Naive B cell (primary cell): ENCODE measurements at places on chromosomes 3 and 15.

DNA sequence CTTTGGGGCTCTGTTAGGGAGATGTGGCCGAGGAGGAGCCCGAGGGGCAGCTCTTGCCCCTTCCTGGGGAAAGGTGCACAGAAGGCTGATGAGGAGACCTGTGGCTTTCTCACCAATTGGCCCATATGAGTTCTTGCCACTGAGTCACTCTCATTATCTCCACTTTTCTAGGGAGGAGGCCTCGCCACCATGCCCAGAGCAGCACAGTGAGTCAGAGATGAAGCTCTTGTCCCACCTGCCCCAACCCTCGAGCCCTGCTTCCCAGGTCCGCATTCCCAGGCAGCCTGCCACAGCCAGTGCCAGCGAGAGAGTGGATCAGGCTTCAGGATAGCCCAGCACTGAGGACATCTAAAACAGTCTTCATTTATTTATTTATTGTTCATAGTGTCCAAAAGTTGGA, 53.5 kb downstream of the AMOTL2 start:
- DNase-seq = no peak

DNA sequence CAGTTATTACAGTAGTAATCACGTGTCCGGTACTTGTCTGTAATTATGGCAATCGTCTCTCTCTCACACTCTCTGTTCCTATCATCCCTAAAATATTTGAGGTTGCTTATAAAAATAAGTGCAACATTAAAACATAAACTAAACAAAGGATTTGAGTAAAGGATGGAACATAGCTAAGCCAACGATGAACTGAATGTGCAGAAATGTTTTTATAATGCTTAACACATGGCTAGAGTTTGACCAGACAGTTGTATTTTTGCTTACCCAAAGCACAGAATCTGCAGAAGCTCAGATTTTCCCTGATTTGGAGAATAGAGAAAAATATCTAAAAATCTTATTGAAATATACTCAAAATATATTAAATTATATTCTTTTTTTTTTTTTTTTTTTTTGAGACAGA, 1030.9 kb downstream of the NAALADL2 start:
- no peak for DNase-seq

GRCh38 chr3:194057570-194058188, 78.3 kb upstream of the HES1 start:
- DNase-seq = no peak

DNA sequence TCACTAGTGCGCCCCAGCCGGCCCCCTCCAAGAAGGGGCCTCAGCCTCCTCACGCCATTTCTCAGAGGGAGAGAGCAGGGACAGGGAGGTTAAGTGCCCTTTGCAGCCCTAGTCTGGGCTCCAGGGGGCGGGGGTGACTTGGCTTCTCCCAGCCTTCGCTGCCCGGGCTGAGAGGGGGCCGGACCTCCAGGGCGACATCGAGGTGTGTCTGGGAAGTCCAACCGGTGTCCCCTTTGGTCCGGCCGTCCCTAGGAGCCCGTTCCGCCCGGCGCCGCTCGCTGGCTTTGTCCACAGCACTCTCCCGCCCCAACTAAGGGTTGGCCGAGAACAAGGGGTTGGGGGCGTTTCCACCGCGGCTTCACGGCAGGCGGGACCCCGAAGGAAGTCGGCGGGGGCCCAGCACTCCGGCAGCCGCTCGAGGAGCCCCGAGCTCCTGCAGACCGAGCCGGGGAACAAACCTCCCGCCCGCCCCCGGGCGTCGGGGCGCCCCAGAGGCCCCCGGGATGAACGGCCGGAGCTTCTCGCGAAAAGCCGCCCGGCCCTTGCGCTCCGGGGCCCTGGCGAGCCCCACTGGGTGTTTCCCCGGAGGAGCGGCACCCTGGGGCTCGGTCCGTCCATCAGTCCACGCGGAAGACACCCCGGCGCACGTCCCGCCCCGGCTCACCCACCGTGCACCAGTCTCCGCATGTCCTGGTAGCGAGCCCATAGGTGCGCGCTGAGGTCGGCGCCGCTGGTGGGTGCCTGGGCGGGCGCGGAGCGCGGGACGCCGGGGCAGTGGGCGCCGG, 627 bp downstream of the NT5DC2 start:
- DNase-seq = peak; percentile 22

DNA sequence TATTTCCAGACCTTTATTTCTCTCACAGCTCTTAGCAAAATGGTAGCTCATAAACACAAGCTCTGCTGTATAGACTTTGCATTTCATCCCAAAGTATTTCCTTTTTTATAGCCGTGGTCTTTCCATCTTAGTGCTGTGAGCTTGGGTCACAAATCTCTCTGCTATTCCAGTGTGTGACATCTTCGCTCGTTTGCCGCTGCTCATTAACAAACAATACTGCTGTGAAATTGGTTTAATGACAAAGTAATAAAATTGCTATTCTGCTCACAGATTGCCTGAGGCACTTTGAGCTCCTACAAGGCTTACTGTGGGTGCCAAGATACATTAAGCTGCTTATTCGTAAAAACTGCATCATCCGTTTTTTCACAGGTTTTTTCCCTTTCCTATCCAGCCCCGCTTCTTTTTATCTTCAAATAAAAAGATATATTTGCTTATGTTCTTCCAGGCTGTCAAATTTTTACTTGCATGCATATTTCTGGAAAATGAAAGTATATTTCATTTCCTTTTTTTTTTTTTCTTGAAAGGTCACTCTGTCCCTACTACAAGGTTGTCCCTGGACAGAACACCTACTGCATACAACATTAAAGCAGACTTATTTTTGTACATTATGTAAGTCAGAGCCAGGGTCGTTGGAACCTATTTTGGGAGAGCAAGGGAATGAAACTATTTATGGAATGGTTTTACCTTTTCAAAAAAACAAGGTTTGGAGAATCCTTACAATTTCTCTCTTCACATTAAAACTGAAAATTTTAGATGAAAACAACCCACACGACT, 174.5 kb downstream of the MEIS2 start:
- DNase-seq = no peak

DNA sequence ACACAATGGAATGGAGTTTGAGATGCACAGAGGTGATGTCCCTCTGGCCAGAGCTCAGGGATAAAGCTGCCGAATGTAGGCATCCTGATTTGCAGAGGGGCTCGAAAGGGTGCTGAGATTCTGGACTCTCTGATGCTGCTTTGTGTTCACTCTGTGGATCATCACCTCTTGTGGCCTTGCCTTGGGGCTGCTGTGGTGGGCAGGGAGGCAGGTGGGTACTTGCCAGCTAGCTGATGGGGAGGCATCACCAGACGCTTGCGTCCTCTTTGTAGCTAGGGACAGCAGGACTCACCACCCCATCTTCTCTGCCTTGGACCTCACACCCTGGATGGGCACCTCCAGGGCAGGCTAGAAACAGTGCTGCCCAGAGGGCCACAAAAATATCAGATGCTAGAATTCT, 14.6 kb upstream of the RASGRF1 start:
- DNase-seq = no peak

DNA sequence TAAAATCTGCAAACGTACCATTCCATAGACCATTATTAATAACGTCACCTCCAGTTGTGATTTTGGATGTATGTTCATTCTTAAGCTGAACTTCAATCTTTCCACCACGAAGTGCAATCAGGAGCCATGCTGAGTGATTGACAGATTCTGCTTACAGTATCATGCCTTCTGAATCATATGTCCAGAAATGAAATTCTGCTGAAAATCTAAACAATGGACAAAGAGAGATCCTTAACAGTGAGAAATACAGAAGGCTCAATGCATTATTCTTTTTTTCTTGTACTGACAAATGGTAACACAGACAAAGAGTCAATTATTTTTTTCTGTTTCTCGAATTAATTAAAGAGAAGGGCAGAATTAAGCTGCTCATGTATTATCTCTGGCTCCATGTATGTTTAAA, 1114.5 kb downstream of the EPHA3 start:
- no peak for DNase-seq

- no peak for DNase-seq
These were observed 393.3 kb downstream of the CACNA2D3 start for GRCh38 chr3:54515441-54516213.

- DNase-seq = no peak
These were observed 601.7 kb downstream of the SI start for GRCh38 chr3:164476631-164477030.

- no peak for DNase-seq
These were observed 23.0 kb downstream of the KY start for GRCh38 chr3:134627831-134628230.

DNA sequence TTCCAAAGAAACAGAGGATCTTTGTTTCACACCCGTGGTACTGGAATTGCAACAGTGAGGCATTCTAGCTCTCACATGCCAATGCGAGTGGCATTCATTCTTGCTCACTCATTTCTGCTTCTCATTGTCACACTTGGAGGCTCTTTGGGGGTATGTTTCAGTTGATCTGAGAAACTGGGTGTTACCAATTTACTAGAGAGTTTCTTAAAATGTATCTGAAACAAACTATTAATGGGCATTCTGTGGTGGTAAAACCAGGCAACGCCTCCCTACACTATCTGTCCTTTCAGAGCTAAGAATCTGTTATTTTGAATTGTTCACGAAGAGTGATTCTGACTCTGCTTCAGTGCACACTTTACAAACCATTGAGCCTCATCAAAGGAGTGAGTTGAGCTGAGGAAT, 140.6 kb upstream of the BHLHE40 start:
- DNase-seq = no peak

DNA sequence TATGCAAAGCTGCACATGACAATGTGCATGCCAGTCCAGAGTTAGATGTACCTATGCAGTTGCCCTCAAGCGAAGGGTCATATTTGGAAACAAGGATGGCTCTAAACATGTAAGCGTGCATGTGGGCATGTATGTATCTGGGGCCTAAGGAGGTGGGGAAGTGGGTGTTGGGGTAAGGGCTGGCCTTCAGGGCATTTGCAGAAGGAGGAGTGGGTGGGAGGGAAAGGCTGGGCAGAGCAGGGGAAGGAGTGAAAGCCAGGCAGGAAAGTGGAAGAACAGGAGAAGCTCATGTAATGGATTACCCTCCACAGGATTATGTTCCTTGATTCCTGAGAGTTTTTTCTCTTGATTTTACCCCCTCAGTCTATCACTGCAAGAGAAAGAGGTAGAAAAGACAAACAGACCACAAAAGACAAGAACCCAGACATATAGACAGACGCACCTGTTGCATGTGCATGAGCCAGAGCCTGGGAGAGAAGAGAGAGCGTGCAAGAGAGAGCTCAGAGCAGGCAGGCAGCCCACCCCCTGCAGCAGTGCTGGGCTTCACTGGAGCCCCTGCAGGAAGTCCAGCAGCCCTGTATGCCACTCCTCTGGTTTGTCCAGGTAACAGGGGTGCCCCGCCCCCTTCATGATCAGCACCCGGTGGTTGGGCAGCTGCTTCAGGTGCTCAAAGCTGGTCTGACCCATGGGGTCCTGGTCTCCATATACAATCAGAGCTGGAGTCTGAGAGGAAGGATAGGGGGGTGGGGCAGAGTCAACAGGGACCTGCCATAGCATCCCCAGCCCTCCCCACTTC, 1.8 kb upstream of the PCBP4 start:
- no peak for DNase-seq

- DNase-seq = peak; percentile 83
These were observed 41.2 kb downstream of the OIP5 start for GRCh38 chr15:41291065-41291631.

- DNase-seq = no peak
These were observed 24.5 kb upstream of the RTP4 start for GRCh38 chr3:187343670-187344069.

DNA sequence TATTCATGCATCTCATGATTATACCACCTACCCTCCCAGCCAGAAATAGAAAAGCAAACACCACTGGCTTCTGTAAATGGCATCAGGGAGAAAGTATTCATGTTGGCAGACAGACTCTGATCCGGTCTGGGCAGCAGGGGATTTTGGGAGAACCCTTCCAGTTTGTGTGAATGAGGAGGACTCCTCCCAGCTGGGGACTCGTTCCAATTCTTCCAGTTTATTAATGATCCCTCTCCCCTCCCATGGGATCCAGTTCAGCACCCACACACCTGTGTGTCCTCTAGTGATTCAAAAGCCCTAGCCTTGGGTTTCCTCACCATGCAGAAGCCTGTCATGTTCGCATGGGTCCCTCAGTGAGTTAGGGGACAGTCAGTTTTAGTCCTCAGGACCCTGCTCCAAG, 110.9 kb downstream of the IQSEC1 start:
- DNase-seq = no peak

DNA sequence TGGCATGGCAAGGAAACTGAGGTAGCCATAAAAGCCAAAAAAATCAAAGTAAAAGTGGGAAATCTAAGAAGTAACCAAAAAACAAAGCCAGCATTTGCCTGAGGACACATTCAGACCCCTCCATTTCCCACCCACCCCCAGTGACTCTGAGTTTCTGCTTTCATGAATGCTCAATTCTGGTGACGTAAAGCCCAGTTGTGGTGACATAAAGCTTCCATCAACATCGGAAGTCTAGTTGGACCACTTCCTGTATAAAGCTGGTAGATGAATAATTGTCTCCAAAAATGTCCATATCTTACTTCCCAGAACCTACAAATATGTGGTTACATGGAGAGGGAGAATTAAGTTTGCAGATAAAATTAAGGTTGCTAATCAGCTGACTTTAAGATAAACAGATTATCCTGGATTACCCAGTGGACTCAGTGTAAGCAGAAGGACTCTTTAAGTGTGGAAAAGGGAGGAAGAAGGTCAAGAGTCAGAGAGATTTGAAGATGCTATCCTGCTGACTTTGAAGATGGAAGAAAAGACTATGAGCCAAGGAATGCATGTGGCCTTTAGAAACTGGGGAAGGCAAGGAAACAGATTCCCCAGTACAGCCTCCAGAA, 62.0 kb upstream of the ST3GAL6 start:
- no peak for DNase-seq

- DNase-seq = no peak
These were observed 150.9 kb downstream of the FBN1 start for GRCh38 chr15:48494631-48495030.

DNA sequence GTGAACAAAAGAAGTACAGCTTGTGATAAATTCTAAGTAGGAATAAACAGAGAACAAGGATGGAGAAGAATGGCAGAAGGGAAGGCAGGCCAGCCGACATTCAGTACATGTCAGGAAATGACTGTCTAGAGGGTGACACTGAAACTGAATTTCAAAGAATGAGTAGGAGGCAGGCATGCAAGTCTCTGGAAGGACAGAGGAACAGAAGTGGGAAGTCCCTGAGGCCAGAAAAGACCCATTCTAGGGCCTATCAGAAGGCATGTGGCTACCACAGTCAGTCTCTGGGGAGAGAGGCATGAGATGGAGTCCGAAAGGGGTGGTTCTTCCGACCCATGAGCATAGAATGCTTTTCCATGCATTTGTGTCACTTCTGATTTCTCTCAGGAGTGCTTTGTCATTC, 243.5 kb upstream of the UBE2E2 start:
- no peak for DNase-seq

DNA sequence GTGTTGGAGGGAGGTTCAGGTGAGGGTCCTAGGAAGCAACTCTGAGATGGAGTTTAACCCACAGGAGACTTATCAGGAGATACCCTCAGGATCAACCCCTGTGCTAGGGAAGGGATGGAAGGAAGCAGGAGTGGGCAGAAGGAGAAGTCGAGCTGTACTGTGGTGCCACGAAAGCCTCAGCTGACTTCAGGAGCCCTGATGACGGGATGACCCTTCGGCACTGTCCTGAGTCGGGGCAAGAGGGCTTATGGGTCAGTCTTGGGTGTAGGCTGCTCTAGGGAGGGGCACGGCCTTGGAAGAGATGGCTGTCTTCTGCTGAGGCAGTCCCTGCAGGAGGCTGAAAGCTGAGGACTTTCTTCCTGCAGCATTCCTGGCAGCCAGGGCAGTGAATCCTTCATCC, 7.7 kb downstream of the CLEC3B start:
- DNase-seq = no peak

- DNase-seq = no peak
These were observed 8.1 kb downstream of the MCTP2 start for GRCh38 chr15:94239474-94239873.
